ENCODE measurements at places on chromosomes 7 and 10.
A peak's percentile ranks its signal among the peaks of the same experiment; 100 is the strongest.

- DNase-seq: no peak
- no peak overlapping the region for H3K4me3 ChIP-seq
- H3K36me3 ChIP-seq: no peaks in the 10 kb centered on the region
- H3K27me3 ChIP-seq: no peaks in the 10 kb centered on the region
These were observed 115.0 kb upstream of the KIF5B start for GRCh38 chr10:32171204-32171603.

- H3K27ac ChIP-seq: no peak overlapping the region
- peaks cover 6% of the 10 kb centered on the region for H3K27me3 ChIP-seq
- no peaks in the 10 kb centered on the region for H3K4me1 ChIP-seq
- no peak for DNase-seq
- H3K36me3 ChIP-seq: no peaks in the 10 kb centered on the region
These were observed 38.9 kb upstream of the YAE1 start for GRCh38 chr7:39527296-39527695.

- H3K36me3 ChIP-seq: no peaks in the 10 kb centered on the region
- DNase-seq: no peak
- no peaks in the 10 kb centered on the region for H3K4me1 ChIP-seq
- no peaks in the 10 kb centered on the region for H3K27me3 ChIP-seq
These were observed 216.9 kb downstream of the POLR1F start for GRCh38 chr7:19491821-19492452.

GRCh38 chr7:88597941-88598425, 161.5 kb upstream of the ZNF804B start:
- H3K4me3 ChIP-seq: no peak overlapping the region
- no peaks in the 10 kb centered on the region for H3K4me1 ChIP-seq
- no peaks in the 10 kb centered on the region for H3K36me3 ChIP-seq
- no peak overlapping the region for H3K27ac ChIP-seq
- DNase-seq: no peak

- no peaks in the 10 kb centered on the region for H3K36me3 ChIP-seq
- H3K4me1 ChIP-seq: no peaks in the 10 kb centered on the region
- no peak overlapping the region for H3K4me3 ChIP-seq
- H3K27ac ChIP-seq: no peak overlapping the region
These were observed 238.4 kb downstream of the EXOC4 start for GRCh38 chr7:133491201-133491691.

GRCh38 chr10:36479073-36479472, 646.3 kb upstream of the ANKRD30A start:
- H3K4me3 ChIP-seq: no peak overlapping the region
- no peaks in the 10 kb centered on the region for H3K27me3 ChIP-seq
- no peaks in the 10 kb centered on the region for H3K36me3 ChIP-seq
- no peak for DNase-seq
- no peak overlapping the region for H3K27ac ChIP-seq
- no peaks in the 10 kb centered on the region for H3K4me1 ChIP-seq

- H3K27me3 ChIP-seq: no peaks in the 10 kb centered on the region
- peak overlapping the region; percentile 92 for H3K27ac ChIP-seq
- no peak overlapping the region for H3K4me3 ChIP-seq
These were observed 3.9 kb upstream of the FAS start for GRCh38 chr10:88986549-88987242.

GRCh38 chr10:102468683-102469082, 17.3 kb upstream of the C10orf95 start:
- no peaks in the 10 kb centered on the region for H3K4me1 ChIP-seq
- DNase-seq: no peak
- H3K27ac ChIP-seq: no peak overlapping the region
- no peaks in the 10 kb centered on the region for H3K36me3 ChIP-seq

GRCh38 chr10:120005207-120006201, 113.0 kb downstream of the SEC23IP start:
- no peaks in the 10 kb centered on the region for H3K4me1 ChIP-seq
- no peak overlapping the region for H3K4me3 ChIP-seq
- H3K27me3 ChIP-seq: no peaks in the 10 kb centered on the region
- H3K36me3 ChIP-seq: no peaks in the 10 kb centered on the region
- DNase-seq: no peak

DNA sequence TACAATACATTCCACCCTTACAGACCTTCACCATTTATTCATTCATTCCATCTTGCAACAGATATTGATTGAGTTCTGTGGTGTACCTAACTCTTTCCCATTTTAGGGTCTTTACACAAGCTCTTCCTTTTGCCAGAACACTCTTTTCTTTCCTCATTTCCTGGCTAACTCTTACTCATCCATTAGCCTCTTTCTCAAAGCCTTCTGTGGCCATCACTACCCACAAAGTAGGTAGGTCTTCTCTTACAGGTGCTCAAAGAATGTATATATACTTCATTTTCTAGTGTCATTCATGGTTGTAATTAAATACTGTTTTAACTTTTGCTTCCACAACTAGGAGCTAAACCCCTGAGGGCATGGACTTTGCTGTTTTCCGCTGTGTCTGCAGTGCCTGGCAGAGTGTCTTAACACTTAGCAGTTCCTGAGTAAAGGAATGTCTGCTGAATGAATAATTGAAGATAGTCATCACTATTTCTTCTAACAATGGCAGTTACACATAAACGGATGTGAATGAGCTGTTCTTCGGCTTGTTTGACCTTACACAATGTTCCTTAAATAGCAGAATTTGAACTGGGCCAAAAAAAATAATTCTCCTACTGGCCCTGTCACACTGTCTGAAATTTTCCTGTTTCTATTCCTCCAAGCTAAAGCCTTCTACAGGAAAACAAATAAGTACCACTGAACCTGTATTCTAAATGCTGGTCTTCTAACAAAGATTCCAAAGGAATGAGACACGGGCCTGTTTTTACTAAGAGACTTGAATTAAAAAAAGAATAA, 15.1 kb downstream of the BCAP29 start:
- DNase-seq: no peak
- no peaks in the 10 kb centered on the region for H3K4me1 ChIP-seq

- no peaks in the 10 kb centered on the region for H3K27me3 ChIP-seq
- H3K4me3 ChIP-seq: no peak overlapping the region
- peaks cover 6% of the 10 kb centered on the region for H3K4me1 ChIP-seq
- H3K27ac ChIP-seq: no peak overlapping the region
These were observed 650.3 kb upstream of the GALNT17 start for GRCh38 chr7:70481570-70482123.

GRCh38 chr10:124240839-124241291, 147.5 kb upstream of the CHST15 start:
- H3K36me3 ChIP-seq: no peaks in the 10 kb centered on the region
- no peak for DNase-seq
- no peak overlapping the region for H3K4me3 ChIP-seq
- no peak overlapping the region for H3K27ac ChIP-seq
- H3K27me3 ChIP-seq: no peaks in the 10 kb centered on the region

- no peak for DNase-seq
- H3K36me3 ChIP-seq: no peaks in the 10 kb centered on the region
- no peak overlapping the region for H3K4me3 ChIP-seq
These were observed 23.6 kb upstream of the ING3 start for GRCh38 chr7:120926943-120927346.

- H3K4me3 ChIP-seq: no peak overlapping the region
- no peaks in the 10 kb centered on the region for H3K36me3 ChIP-seq
These were observed 5.7 kb upstream of the PLAC9 start for GRCh38 chr10:80126876-80127275.

GRCh38 chr7:154347700-154348266, 295.6 kb downstream of the DPP6 start:
- H3K36me3 ChIP-seq: no peaks in the 10 kb centered on the region
- H3K27me3 ChIP-seq: no peaks in the 10 kb centered on the region
- DNase-seq: no peak
- no peaks in the 10 kb centered on the region for H3K4me1 ChIP-seq
- H3K27ac ChIP-seq: no peak overlapping the region

- H3K4me3 ChIP-seq: no peak overlapping the region
- H3K27ac ChIP-seq: no peak overlapping the region
- H3K4me1 ChIP-seq: peaks cover 8% of the 10 kb centered on the region
- DNase-seq: no peak
- H3K27me3 ChIP-seq: no peaks in the 10 kb centered on the region
These were observed 113.7 kb downstream of the LRMDA start for GRCh38 chr10:75544993-75545706.

DNA sequence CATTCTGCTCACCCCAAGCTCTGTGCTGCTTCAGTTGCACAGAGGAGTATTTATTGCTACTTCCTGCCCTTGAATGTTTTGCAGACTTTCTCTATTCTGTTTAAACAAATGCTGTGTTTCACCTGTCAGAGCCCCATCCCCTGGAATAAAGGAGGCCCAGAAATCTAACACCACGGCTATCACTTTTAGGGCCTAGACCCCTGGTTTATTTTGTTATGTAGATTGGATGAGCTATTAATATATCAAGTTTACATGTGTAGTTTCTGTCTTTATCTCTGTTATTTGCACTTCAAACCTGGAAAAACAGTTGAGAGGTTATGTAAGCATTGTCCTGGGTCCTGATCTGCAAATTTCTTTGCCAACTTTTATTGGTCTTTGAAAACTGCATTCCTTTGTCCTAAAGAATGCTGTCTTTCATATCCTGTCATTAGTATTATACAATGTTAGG, 630.1 kb downstream of the PARD3 start:
- no peak for DNase-seq
- no peaks in the 10 kb centered on the region for H3K27me3 ChIP-seq
- no peaks in the 10 kb centered on the region for H3K36me3 ChIP-seq
- no peak overlapping the region for H3K4me3 ChIP-seq
- H3K27ac ChIP-seq: no peak overlapping the region

DNA sequence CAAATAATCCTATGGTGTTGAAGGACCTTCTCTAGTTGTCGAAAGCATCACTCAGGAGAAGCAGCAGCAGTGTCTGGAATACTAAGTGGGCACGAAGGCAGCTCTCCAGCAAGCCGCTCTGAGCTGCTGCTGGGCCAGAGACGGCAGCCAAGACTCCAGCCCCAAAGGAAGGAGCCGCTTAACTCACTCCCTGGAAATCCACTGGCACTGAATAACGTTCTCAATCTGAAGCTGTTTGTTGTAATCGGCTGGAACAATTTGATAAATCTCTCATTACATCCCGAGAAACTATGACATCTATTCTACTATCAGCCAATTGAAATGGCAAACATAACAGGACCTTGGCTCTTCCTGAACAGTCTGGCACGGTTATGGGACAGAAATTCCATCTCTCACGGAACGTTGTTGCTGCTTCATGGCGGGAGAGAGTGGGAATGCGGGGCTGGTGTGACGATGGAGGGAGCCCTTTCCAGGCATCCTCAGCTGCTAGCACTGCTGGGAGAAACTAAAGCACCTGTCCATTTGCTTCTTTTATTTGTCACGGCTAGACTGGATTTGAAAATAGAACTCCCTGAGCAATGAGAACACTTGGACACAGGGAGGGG, 331.5 kb upstream of the RNF32 start:
- H3K4me1 ChIP-seq: no peaks in the 10 kb centered on the region
- H3K27me3 ChIP-seq: no peaks in the 10 kb centered on the region
- no peak for DNase-seq
- H3K4me3 ChIP-seq: no peak overlapping the region
- H3K27ac ChIP-seq: no peak overlapping the region

GRCh38 chr10:11345224-11346054, 266.0 kb downstream of the USP6NL start:
- no peaks in the 10 kb centered on the region for H3K36me3 ChIP-seq
- no peak overlapping the region for H3K27ac ChIP-seq
- H3K27me3 ChIP-seq: no peaks in the 10 kb centered on the region
- H3K4me3 ChIP-seq: no peak overlapping the region

- peaks cover 20% of the 10 kb centered on the region for H3K4me1 ChIP-seq
- no peak for DNase-seq
- H3K27ac ChIP-seq: no peak overlapping the region
- H3K27me3 ChIP-seq: no peaks in the 10 kb centered on the region
These were observed 69.4 kb downstream of the COL13A1 start for GRCh38 chr10:69871074-69871473.

GRCh38 chr10:48605786-48606529, 1.1 kb upstream of the ARHGAP22 start:
- DNase-seq: no peak
- no peak overlapping the region for H3K27ac ChIP-seq
- H3K27me3 ChIP-seq: no peaks in the 10 kb centered on the region
- H3K4me1 ChIP-seq: peaks cover 10% of the 10 kb centered on the region
- no peaks in the 10 kb centered on the region for H3K36me3 ChIP-seq

DNA sequence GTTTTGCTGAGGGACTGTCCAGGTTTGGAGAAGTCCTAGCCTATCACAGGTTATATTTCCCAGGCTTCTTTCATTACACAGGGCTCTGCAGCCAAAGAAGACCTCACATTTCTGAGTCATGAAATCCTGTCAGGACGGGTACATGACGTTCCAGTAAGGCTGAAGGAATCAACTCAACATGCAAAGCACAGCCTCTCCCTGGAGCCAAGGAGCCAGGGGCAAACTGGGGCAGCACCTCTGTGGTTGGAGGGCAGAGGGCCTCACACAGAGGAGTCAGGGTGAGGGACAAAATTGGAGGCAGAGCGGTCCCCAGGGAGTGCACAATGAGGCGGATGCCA, 116.3 kb upstream of the GDF10 start:
- no peak overlapping the region for H3K4me3 ChIP-seq
- peak; percentile 81 for DNase-seq
- H3K27me3 ChIP-seq: no peaks in the 10 kb centered on the region
- no peaks in the 10 kb centered on the region for H3K4me1 ChIP-seq

DNA sequence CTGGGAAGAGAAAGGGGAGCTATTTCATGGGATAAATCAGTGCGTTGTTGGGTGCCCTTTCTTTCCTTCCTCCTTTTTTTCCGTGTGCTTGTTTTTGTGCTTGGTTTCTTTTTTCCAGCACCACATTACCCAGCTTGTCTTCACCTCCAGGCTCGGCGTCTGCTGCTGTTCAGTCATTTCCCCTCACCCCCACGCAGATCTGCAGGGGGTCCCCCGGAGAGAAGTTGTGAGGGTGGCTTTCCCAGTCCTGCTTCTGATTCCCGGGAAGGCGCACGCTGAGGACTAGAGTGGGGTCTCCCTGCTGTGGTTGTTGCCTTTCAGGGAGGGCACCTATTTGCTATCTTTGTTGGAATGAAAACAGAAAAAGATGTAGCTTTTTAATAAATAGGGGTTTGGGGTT, 1.6 kb downstream of the CAMK1D start:
- H3K36me3 ChIP-seq: no peaks in the 10 kb centered on the region
- peaks cover 18% of the 10 kb centered on the region for H3K4me1 ChIP-seq
- DNase-seq: no peak

DNA sequence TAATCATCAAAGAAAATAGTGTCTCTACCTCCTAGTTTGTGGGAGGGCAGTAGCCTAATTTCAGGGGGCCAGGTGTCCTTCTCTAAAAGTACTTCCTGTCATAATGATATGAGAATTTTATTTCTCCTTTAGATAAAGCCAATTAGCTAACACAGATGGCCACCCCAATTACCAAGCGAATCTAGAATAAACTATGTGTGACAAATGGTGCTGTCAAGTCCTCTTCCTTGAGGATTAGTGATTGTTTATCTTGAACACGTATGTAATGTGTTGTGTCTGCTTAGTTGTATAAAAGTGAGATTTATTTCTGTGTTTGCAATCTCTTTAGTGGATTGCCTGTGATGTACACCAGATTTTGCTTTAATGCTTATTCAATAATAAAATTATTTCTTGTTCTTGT, 1120.0 kb downstream of the SORCS1 start:
- no peaks in the 10 kb centered on the region for H3K36me3 ChIP-seq
- DNase-seq: no peak
- no peaks in the 10 kb centered on the region for H3K4me1 ChIP-seq
- no peak overlapping the region for H3K27ac ChIP-seq

All from tibial artery (tissue), 4 donors.